ENCODE measurements at places on chromosomes 2 and 18.

DNA sequence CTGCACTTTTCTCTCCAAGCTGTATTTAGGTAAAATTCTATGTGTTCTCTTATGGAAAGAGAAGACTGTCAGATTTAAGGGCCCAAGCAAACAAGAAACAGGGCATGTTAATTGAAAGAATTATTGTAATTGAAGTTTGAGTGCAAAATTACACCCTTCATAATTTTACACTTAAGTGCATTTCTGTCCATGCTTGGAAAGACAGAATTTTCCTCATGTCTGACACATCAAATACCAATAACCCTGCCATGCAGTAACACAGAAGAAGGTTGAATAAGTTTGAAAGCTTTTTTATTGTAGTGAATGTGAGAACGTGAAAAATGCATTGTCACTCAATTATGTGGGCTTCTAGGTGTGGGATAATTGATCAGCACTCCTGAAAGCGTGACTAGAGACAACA lies 52.9 kb upstream of the PARD3B start:
- no peak for DNase-seq

DNA sequence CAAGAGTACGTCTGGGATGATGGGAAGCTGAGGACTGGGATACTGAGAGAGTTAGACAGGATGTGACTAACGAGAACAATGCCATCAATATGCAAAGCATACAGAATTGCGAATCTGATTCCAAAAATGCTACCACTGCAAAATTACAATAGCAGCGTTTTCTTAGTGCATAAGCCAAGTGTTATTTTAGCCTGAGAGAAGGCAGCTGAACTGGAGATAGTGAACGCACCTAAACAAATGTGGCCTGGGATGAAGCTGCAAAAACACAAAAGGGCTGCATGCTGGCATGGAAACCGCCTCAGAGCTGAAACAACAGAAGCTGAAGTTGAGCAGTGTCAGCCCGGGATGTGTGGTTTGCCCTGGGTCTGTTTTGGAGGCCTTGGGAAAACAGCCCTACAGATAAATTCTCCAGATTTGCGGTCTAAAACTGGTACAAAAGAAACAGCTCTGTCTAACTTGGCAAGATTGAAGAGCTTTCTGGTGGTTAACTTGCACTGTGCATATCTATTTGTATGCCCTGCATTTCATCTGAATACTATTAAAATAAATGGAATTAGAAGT lies 45.5 kb downstream of the LYPD6 start:
- DNase-seq = no peak

DNA sequence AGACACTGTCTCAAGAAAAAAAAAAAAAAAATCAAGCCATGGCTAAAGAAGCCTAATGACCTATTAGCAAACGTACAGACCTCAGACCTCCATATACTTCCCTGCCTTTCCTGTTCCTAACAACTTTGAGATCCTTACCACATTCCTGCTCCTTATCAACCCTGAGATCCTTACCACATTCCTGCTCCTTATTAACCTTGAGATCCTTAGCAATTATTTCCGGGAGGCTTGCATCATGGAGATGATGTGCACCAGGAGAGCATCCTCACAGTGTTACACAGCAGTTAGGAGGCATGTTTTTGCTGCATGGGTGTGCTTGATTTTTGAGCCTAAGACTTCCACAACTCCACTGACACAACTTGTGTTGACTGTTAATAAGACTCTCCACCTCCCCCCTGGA lies 54.6 kb upstream of the RASGRP3 start:
- no peak for DNase-seq

- no peak for DNase-seq
Observed at GRCh38 chr2:144430722-144431391, 89.1 kb downstream of the ZEB2 start.

DNA sequence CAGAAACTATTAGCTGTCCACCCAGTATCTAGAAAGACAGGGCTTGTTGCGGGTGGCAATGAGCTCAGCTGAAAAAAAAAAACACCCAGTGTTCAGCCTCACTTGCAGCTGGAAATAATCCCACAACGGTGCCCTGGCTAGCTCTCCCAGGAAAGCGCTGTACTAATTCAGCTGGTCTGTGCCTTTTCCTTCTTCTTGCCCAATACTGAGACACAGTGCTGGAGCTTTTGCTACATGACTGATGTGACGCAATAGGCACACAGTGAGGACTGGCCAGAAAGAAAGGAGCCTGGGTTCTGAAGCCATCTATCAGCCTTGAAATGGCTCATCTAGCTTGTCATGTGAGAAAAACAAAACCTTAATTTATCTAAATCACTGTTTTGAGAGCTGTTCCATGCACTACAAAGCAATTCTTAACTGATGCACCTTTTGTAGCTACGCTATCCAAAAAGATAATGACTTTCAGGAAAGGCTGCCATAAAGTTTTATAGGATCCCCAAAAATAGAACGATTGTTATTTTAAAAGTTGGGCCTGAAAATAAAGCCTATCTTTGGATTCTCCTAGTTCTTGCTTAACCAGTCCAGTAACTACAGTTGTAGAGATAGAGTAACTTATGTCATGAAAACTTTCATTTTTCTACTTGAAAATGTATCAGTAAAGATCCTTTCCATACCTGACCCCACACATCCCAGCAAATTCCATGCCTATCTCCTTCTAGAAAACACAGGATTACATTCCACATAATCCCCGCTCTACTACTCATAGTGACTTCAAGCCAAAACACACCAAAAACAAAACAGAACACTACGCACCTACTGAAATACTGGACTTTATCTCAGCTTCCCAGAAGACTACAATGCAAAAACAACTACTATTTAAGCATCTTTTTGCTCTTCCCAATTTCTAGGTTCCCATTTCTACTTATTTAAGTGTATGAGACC lies 15.9 kb downstream of the KIDINS220 start:
- DNase-seq = no peak

GRCh38 chr18:74623047-74623816 lies 25.6 kb downstream of the ZNF407 start:
- no peak for DNase-seq

- no peak for DNase-seq
Observed at GRCh38 chr2:15494877-15495276, 66.3 kb downstream of the NBAS start.

- DNase-seq = no peak
Observed at GRCh38 chr2:45422921-45423320, 188.1 kb downstream of the SRBD1 start.

GRCh38 chr18:47737956-47738355 lies 192.5 kb downstream of the SMAD2 start:
- DNase-seq = no peak

DNA sequence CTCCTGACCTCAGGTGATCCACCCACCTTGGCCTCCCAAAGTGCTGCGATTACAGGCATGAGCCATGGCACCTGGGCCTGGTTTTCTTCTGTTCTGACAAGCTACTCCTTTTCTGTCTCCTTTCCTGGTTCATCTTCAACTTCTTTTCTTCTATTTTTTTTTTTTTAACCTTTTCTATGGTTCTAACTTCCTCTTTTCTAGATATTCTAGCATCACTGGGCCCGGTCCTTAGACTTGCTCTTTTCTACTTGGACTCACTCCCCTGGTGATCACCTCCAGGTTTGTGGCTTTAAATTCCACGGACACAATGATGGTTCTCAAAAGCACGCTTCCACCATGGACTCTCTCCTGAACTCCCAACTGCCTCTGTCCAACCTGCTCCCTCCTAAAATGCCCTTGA lies 2.0 kb downstream of the EIF2AK2 start:
- no peak for DNase-seq

DNA sequence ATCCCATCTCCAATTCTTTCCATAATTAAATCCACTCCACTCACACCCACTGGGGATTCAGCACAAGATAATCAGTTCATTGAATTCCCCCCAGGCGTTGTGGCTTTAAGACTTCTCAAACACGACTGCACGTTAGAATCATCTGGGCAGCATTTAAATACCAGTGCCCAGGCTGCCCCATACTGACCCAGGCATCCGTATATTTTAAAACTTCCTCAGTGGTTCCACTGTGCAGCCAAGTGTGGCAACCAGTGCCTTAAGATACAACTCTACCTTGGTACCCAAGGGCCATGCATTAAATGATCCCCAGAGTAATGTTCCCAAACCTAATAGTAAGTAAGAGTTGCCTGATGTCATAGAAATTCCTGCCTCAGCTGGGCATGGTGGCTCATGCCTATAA lies 54.3 kb upstream of the BZW1 start:
- no peak for DNase-seq

DNA sequence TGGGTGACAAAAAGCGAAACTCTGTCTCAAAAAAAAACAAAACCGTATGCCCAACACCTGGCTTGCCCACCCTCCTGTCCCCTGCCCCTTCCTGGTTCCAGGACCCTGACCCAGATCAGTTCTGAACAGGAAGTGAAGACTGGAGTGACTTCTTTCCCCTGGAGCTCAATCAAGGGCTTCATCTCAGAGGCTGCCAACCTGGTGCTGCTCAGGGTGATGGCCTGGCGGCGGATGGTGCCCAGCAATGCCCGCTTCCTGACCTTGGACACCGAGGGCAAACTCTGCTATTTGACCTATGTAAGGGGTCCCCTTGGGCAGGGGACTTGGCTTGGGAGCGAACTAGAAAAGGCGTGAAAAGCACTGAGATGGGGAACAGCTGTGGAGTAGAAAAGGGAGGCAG lies 5.9 kb downstream of the CATIP start:
- DNase-seq = no peak

DNA sequence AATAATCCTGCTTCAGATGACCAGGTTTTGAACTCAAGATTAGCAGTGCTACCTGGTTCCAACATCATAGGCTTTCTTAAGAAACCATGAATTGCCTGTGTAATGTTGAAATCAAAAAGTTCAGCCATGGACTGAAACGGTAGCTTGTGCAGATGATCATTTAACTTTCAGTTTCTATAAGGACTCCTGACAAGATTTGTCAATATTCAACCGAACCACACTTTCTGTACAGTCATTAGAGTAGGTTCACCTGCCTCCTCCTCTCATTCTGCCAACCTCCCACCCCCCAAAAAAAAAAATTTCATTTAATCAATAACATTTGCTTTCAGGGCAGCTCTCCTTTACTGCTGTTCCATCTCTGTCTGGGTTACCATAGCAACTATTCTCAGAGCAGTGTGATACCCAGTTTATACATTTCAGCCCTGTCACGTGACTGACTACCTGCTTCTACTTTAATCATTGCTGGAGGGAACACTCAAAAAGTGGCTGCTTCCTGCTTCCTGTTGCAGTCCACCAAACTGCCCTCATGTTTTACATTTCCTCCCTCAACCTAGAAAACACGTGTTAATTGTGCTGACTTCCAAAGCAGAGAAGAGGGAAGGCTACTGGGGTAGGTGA lies 275.5 kb downstream of the SS18 start:
- no peak for DNase-seq

DNA sequence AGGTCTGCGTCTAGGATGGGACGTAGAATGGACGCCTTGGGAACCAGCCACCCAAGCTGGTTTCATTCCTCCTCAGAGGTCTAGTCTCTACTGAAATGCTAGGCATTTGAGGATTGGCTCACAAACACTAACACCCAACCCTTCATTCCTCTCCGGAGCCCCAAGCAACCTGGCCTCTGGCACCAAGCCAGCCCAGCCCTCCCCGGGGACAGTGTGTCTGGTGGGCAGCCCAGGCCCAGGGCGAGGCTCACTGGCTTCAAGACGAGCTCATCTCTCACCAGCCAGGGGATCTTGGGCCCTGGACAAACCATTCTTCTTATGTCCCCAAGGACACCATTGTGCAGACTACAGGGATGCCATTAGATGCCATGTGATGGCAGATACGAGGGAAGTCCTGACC lies 182.5 kb downstream of the CTIF start:
- no peak for DNase-seq

- no peak for DNase-seq
Observed at GRCh38 chr2:202377207-202377761, 1.2 kb downstream of the BMPR2 start.

DNA sequence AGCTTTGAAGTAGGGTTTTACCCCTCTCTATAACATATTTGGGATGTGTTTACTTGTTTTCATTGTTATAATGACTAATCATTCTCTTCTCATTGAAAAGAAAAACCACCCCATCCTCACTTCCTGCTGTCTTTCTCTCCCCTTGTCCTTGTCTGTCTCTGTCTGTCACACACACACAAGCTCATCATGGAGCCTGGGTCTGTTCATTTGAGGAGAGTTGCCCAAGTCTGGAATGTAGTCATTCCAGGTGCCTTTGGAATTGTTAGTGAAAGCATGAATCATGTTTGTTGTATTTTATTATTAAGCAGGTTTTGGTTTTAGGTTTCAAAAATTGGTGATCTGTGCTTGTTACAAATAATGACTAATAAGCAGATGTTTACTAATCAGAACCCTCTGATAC lies 133.5 kb upstream of the IL1R2 start:
- no peak for DNase-seq

DNA sequence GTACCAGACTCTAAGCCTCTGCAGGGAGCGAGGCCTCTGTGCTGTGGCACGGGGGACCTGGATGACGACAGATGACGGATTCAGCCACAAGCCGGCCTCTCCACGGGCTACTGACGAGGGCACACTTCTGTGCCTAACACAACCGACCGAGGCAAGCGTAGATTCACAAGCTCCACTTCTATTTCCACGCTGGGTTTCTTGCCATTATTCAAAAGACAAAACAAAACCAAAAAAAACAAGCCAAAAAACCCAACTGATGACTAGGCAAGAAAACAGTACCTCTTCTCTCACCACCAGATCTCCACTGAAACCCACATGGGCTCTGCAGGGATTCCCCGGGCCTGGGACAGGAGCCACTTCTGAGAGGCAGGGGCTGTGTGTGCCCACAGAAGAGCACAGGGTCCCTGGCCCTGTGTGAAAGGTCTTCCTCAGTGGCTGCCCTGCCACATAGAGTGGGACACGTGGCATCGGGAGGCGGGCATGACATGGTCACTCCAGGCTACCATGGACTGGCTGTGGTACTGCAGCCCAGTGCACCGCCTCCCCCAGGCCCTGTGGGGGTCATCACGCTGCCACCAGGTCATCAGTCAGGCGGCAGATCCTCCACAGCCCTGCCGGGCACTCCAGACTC lies 254.7 kb downstream of the HDAC4 start:
- no peak for DNase-seq

- no peak for DNase-seq
Observed at GRCh38 chr18:76384114-76384790, 110.8 kb downstream of the ZNF516 start.

GRCh38 chr18:6949800-6950586 lies 167.6 kb downstream of the LAMA1 start:
- no peak for DNase-seq

DNA sequence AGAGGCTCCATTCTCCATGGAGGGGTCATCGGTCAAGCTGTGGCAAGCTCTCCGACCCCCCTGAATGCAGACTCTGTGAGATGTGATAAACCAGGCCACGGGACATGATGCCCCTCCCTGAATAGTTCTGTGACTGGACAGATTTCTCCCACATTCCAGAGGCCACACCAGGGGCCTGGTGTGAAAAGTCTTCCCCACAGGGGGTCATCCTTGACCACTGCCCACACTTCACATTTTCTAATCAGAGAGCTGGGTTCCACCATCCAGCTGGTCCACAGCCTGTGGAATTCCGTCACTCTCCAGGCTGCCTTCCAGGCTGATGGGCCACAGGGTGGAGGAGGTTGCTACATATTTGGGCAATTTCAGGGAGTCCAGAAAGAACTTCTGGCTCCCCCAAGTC lies 51.3 kb upstream of the CYRIA start:
- DNase-seq = no peak

- no peak for DNase-seq
Observed at GRCh38 chr18:63320975-63321265, 1.4 kb upstream of the BCL2 start.

All from cortex of kidney (tissue), 1 donor.